ENCODE measurements at places on chromosomes 5 and 9. TPM values are rescaled to one million over a fixed set of nuclear protein-coding genes. Genes with fewer than 3 reads are reported as not detected.

KLHL9 gene
- 35.9 TPM for total RNA-seq

DMRT2 gene
- 1.0 TPM for total RNA-seq

SELENOP gene
- total RNA-seq = 86.3 TPM

IRX4 gene
- not detected for total RNA-seq

OLFM1 gene
- 1.8 TPM for total RNA-seq

ZFP2 gene
- total RNA-seq = 4.9 TPM

NUDT12 gene
- total RNA-seq = 13.0 TPM

TSSK1B gene
- 0.29 TPM for total RNA-seq

ADAMTS13 gene
- 16.0 TPM for total RNA-seq

DND1 gene
- 3.1 TPM for total RNA-seq

OSMR gene
- total RNA-seq = 0.19 TPM

APC gene
- total RNA-seq = 46.6 TPM
